ENCODE measurements at places on chromosomes 4 and X.

DNA sequence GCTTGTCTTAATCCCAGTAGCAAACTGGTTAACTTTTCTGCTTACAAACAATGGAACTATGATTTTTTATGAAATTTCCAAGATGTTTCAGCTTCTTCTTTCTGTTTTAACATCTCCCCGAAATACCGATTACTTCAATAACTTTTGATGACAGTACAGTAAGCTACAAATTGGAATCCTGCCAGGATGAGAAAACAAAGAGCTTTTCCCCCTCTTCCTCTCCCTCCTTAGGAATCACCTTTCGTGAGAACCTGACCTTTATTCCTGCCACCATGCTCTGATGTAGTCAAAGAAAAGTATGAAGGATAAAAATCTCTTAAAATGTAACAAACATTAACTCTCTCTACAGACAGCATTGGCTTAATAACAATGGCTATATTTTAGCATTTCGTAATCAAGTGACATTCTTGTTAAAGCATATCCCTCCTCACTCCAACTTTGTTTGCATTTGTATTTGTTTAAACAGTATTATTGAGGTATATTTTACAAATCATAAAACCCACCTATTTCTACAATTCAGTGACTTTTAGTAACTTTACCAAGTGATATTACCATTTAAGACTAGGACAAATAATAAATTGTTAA is 148.7 kb upstream of the NAP1L5 start:
- no peak for DNase-seq

- DNase-seq: no peak
Observed at GRCh38 chr4:10582059-10582686, 102.4 kb downstream of the CLNK start.

GRCh38 chrX:67289055-67289499 is 254.7 kb upstream of the AR start:
- peak; percentile 74 for DNase-seq

- DNase-seq: no peak
Observed at GRCh38 chr4:5827108-5828004, 65.5 kb downstream of the CRMP1 start.

Measured in vagina (tissue), 2 donors.